Tracheal epithelial cell (primary cell): ENCODE measurements at places on chromosomes 13 and 19. TPM values are rescaled to one million over a fixed set of nuclear protein-coding genes. Genes with fewer than 3 reads are reported as not detected.

The C2CD4C gene
- 0.48 and 1.7 TPM in 2 replicates for total RNA-seq

The GPC5 gene
- total RNA-seq: 1.4 and 2.1 TPM in 2 replicates

The FARP1 gene
- total RNA-seq: 10.4 and 19.5 TPM in 2 replicates

The B3GNT3 gene
- 4.8 and 12.1 TPM in 2 replicates for total RNA-seq

The IL12RB1 gene
- total RNA-seq: under 0.01 TPM in 1 of 2 replicates, not detected in the other

The IGFL3 gene
- total RNA-seq: not detected in 2 replicates

The LILRA2 gene
- not detected in 2 replicates for total RNA-seq

The PLK5 gene
- total RNA-seq: not detected in 2 replicates

The NLRP9 gene
- total RNA-seq: 0.24 TPM in 1 of 2 replicates, not detected in the other

The ONECUT3 gene
- under 0.01 TPM in 1 of 2 replicates, not detected in the other for total RNA-seq

The TGFB1 gene
- 10.2 and 10.6 TPM in 2 replicates for total RNA-seq

The ITGBL1 gene
- total RNA-seq: 0.24 TPM in 1 of 2 replicates, not detected in the other

The FOXA3 gene
- total RNA-seq: 0.24 TPM in 1 of 2 replicates, not detected in the other

The USHBP1 gene
- total RNA-seq: under 0.01 TPM in 1 of 2 replicates, not detected in the other

The NLRP11 gene
- total RNA-seq: not detected in 2 replicates

The CD209 gene
- total RNA-seq: not detected in 2 replicates

The SULT2A1 gene
- not detected in 2 replicates for total RNA-seq

The ATXN8OS gene
- not detected in 2 replicates for total RNA-seq

The SLC25A41 gene
- 0.21 and 0.24 TPM in 2 replicates for total RNA-seq

The ZNF85 gene
- 2.2 and 3.6 TPM in 2 replicates for total RNA-seq

The PGPEP1 gene
- 6.4 and 15.9 TPM in 2 replicates for total RNA-seq

The ZNF844 gene
- 2.3 and 3.6 TPM in 2 replicates for total RNA-seq

The NAPSA gene
- total RNA-seq: 0.21 and 0.72 TPM in 2 replicates

The FAM216B gene
- total RNA-seq: not detected in 2 replicates

The PSPN gene
- total RNA-seq: 0.72 and 1.1 TPM in 2 replicates

The IFI30 gene
- 24.5 and 39.5 TPM in 2 replicates for total RNA-seq

The ASPDH gene
- not detected in 2 replicates for total RNA-seq

The ATP8B3 gene
- 1.2 TPM in 1 of 2 replicates, not detected in the other for total RNA-seq

The ZNF581 gene
- total RNA-seq: 27.5 and 40.1 TPM in 2 replicates

The FGF21 gene
- total RNA-seq: not detected in 2 replicates

The TMC4 gene
- total RNA-seq: 32.5 and 38.2 TPM in 2 replicates

The COMP gene
- not detected in 2 replicates for total RNA-seq

The PPP1R15A gene
- 59.9 and 106 TPM in 2 replicates for total RNA-seq

The OR10H1 gene
- total RNA-seq: under 0.01 TPM in 1 of 2 replicates, not detected in the other

The PIK3R2 gene
- total RNA-seq: 13.3 and 23.4 TPM in 2 replicates

The HCN2 gene
- total RNA-seq: 0.21 and 0.24 TPM in 2 replicates

The PGLYRP2 gene
- not detected in 2 replicates for total RNA-seq

The HAUS5 gene
- 3.8 and 7.5 TPM in 2 replicates for total RNA-seq

The CGB2 gene
- total RNA-seq: 1.9 TPM in 1 of 2 replicates, not detected in the other

The GPR4 gene
- total RNA-seq: not detected in 2 replicates

The NKPD1 gene
- 0.85 and 0.96 TPM in 2 replicates for total RNA-seq

The CNN1 gene
- 1.7 TPM in 1 of 2 replicates, not detected in the other for total RNA-seq

The ZNF565 gene
- total RNA-seq: 4.6 and 6.2 TPM in 2 replicates

The THSD1 gene
- total RNA-seq: 17.8 and 18.5 TPM in 2 replicates

The PTPRS gene
- 29.6 and 35.7 TPM in 2 replicates for total RNA-seq
